ENCODE measurements at places on chromosomes 3 and 15.

GRCh38 chr15:74240002-74240568, 4.0 kb downstream of the CCDC33 start:
- peak; percentile 93 for DNase-seq

- DNase-seq, result peak; percentile 24
Measured at GRCh38 chr3:171284308-171285075, 175.7 kb downstream of the TNIK start.

- no peak for DNase-seq
Measured at GRCh38 chr3:149020196-149020838, 29.0 kb downstream of the GYG1 start.

DNA sequence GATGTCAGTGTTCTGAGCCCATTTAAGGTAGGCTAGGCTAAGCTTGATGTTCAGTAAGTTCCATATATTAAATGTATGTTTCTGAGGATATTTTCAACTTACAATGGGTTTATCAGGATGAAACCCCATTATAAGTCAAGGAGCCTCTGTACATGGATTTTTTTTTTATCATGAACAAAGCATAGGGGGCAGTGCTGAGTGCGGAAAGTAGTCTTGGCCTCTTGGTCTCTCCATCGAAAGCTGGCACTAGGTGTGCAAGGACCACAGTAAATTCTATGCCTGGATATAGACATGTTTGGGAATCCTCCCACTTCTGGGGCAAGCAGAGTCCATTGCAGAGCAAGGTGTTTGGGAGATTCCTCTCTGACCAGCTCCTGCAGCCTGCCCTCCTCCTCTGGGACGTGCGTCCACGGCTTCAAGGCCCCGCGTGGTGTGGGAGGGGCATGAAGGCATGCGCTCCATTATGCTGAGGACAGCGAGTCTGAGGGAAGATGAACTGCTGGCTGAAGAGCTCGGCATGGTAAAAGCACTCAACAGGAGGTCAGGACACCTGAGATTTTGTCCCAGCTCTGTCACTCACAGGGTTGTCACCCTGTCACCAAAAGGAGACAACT, 122.9 kb upstream of the LIPC start:
- no peak for DNase-seq

- DNase-seq, result no peak
Measured at GRCh38 chr15:33639978-33640377, 328.3 kb upstream of the CHRM5 start.

- no peak for DNase-seq
Measured at GRCh38 chr15:61974759-61975158, 85.5 kb downstream of the VPS13C start.

DNA sequence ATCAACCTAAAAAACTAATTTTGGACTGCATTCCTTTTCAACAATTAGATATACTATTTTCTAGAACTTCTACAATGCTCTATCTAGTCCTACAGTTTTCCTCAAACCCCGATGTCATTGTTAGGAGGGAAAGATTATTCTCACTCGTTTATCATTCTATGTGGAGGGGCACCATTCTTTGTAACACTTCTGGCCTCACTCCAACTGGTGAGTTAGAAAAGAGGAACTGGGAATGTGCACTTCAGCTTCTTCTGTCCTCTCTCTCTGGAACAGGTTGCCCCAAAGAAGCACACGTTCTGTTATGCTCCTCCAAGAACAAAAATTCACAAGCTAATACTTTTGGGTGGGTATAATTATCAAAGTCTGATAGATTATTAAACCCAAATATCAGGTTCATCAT, 137.9 kb downstream of the UACA start:
- no peak for DNase-seq

- DNase-seq, result no peak
Measured at GRCh38 chr3:82229397-82229796, 468.0 kb upstream of the GBE1 start.

GRCh38 chr15:89054873-89055272, 33.4 kb upstream of the ABHD2 start:
- no peak for DNase-seq

GRCh38 chr3:196208942-196209695, 2.1 kb downstream of the ZDHHC19 start:
- DNase-seq, result no peak

- DNase-seq, result no peak
Measured at GRCh38 chr3:114408736-114409670, 115.2 kb downstream of the TIGIT start.

- DNase-seq, result no peak
Measured at GRCh38 chr15:92631721-92632120, 23.9 kb downstream of the FAM174B start.

- no peak for DNase-seq
Measured at GRCh38 chr3:17954801-17955200, 212.4 kb upstream of the TBC1D5 start.

DNA sequence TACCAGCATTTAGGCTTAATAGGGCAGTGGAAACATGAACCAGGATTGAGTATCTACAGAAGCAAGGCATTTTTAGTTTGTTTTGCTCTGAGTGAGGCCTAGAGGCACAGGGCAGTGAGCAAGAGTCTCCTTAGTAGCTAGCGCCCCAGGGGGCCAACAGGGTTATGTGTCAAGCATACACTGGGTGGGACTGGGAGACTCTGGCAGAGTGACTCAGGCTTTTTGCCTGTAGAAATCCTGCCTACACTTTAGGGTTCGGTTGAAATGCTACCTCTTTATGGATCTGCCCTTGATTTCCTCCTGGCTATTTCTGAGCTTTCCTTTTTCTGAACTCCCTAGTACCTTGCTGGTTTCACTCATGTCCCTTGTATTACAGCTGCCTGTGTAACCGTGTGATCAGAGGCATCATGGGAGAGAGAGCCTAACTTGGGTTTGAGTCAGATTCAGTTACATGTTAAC, 72.2 kb downstream of the TOP2B start:
- no peak for DNase-seq

DNA sequence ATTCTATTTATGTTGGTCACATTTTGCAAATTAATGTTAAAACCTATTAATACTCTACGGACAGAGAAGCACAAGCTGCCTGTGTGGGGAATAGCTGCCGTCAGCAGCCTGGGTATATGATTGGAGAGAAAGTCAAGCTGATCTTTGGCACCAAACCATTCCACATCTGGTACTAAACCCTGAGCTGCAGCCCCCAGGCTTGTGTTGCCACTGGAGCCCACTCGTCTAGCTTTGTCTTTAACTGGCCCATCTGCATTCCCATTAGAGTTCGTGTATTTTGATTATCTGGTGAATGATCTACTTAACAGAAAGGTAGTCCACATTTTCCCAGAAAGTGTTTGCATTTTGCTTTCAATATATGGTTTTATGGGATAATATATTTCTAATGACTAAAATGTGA, 5.4 kb downstream of the NDUFB4 start:
- no peak for DNase-seq

GRCh38 chr3:10357592-10358308, 36.8 kb upstream of the SEC13 start:
- DNase-seq, result no peak

DNA sequence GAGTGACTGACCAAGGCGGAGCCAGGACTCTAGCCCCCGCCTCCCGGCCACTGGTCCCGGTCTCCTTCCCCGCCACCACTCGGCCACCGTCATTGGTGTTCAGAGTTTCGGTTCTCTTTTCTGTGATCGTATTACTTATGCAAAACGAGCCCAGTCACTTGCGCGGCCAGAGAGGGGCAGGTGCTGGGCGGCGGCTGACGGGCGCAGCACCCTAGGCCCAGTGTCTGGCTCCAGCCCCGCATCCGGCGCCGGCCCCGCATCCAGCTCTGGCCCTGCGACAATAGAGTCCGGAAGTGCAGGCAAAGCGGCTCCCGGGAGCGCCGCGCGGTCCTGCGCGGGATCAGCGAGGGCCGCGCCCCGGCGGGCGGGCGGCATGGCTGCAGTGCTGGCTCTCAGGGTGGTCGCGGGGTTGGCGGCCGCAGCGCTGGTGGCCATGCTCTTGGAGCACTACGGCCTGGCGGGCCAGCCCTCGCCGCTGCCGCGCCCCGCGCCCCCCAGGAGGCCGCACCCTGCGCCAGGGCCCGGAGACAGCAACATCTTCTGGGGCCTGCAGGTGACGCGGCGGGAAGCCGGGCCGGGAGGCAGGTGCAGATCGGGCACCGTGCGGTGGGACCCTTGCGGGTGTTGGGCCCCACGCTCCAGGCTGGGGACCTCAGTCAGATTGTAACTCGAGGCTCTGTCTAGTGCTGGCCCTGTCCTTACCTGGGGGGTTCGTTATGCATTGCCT, at the start of gene TMEM62:
Gene TMEM62, plus strand, starts transcription at position 157 of the 727 bp plus-strand sequence. Its CDS starts 217 bp downstream, at position 374.
- peak; percentile 92 for DNase-seq

GRCh38 chr3:150372320-150372719, 35.8 kb upstream of the TSC22D2 start:
- DNase-seq, result no peak

DNA sequence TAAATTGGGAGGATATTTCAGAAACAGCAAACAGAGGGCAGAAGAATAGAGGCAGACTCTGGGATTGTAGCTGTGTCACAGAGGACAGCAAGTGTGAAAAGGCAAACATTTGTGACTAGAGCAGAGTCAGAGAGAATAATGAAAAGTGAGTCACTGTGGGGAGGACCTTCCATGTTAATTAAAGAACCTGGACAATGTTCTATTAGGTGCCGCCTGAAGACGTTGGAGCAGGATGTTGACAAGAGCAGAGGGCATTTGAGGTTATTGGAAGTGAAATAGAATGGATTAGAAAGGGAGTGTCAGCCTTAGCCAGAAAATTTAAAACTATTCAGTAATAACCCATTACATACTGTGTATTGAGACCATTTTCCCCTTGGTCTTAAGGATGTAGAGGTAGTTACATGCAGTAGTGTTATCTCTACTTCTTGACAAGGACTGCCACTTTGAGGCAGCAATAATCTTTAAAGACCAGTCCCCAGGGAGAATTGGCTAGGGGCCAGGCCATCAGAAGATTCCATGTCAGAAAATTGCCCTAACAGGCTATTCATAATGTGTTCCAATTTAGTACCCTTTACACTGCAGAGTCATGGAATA, 5.8 kb downstream of the ACKR2 start:
- no peak for DNase-seq

DNA sequence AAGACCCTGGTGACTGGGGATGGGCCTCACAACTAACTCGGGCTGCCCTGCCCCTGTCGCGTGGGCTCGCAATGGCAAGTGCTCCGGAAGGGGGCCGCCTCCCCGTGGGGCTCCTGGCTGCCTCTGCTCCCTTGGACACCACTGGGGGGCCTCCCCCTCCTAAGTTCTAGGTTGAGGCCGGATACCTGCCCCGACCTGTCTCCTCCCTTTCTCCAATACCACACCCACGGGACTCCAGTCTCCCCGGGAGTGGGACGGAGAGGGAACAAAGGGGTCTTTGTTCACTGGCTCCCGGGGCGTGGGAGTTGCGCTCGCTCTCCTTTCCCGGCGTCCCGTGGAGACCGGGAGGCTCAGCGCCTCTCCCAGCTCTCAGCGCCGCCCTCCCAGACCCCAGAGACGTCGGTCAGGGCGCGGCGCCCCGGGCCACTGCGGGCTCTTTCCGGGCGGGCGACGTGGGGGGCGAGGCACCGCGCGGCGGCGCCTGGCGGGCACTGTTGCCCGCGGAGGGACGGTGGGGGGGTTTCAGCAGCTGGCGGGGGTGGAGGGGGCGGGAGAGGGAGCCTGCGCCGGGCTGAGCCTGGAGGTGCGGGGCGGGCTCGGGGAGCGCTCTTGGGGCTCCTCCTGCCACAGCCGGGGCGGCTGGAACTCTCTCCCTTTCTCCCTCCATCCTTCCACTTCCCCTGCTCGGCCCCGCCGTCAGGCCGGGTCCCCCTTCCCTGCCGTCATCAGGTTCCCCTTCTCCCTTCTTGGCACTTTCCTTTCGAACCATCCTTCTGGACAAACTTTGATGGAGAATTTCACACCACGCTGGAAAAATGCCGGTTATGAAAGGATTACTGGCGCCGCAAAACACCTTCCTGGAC, at the start of gene KCNH8:
Gene KCNH8, plus strand, starts transcription at position 606 of the 863 bp plus-strand sequence. Its CDS starts 210 bp downstream, at position 816.
- DNase-seq, result peak; percentile 42

DNA sequence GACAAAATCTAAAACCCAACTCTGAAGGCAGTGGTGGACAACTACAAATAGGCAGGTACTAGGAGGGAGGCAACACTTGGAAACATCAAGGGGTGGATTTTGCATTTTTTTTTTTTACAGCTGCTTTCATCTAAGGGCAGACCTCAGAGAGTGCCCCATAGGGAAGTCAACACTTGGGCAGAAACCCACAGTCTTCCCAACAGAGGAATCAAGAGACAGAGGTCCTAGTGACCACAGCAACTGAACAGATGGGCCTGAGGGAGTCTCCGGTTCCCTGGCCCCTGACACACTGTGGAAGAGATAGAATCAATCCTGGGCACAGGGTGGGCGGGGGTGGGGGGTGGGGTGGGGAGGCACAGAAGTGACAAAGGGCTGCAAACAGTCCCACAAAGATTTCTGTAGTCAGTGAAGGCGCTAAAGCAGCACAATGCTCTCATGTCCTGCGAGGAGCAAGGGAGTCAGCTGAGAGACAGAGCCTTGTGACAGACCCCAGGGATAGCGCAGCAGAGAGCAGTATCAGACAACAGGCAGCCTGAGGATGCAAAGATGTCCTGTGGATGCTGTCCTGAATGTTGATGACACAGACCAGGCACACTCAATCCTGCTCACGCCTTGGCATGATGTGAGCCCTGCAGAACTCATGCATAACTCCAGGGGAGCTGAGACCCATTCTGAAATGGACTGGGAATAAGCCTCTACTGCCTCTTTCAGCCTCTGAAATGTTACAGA, 6.9 kb upstream of the RFTN1 start:
- no peak for DNase-seq

DNA sequence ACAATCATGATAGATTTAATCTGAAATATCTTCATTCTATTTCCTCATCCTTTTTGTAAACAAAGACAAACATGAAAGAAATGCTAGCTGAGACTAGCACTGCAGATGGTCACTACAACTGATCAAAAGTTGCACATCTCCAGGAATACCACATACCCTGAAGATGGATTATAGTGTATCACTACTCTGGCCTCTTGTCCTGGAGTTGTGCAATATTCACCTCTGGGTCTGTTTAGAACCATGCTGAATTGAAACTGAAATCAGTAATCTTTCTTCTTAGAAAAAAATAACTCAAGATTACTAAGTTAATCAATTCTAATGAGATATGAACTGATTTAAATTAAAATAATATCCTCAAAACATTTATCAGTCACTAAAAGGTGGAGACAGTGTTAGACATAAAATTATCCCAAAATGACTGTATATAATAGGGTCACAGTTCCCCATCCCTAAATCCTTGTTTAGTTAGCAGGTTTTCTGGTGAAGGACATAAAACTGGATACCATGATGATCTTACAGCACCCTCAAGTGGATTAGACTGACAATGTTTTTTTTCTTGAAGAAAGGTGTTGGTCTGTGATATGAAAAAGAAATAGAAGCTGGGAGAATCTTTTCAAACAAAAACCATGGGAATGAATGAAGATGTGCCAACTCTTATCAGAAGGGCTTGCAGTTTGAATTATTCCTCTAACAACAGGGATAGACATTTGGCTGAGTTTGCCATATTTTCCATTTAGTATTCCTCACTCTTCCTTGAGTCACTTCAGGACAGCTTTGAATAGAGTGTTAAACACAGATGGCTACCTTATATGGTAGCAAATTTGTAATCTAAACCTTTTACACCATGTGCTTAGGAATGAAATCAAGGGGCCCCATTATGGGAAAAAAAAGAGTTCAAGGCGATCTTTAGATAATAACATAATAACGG, 7.1 kb upstream of the TTC14 start:
- no peak for DNase-seq

Data from colonic mucosa (tissue), 4 donors.